Stimulated activated CD4-positive, alpha-beta T cell treated with anti-CD3 and anti-CD28 coated beads, TNF-alpha, amount 100 ng/mL, for 1 hour (primary cell): ENCODE measurements at places on chromosomes 16 and 17.
A peak's percentile ranks its signal among the peaks of the same experiment; 100 is the strongest.

DNA sequence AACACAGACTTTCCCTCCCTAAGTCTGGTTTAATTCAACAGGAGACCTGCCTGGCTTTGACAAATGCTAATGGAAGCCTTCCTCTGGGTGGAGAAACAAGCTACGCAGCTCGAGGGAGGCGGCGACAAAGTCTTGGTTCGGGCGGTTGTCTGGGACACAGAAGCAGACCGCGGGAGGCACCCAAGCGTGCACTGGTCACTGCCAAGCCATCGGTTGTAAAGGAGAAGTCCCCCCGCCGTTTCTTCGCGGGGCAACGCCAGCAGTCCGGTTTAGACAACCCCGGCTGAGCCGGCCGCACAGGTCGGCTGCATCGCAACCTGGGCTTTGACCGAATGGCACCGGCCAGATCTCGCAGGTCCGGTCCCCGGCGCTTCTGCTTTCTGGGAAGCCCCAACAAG, 586 bp downstream of the GLYR1 start:
- DNase-seq: no peak

DNA sequence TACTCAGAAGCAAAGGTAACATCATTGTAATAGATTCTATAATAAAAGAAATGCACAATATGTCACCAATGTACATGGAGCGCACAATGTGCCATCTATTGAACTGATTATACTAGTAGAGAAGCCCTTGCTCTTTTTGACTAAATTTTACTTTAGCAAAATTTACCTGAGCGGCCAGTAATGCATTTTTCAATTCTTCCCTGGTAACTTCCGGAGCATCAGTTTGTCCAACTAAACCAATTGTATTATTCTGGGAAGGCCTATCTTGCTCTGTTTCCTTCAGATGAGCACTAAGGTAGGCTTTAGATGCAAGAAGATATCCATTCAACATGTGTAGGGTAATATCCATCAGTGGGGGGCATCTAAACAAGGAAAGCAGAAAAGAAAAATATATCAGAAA, 8.8 kb upstream of the BRIP1 start:
- DNase-seq: no peak

DNA sequence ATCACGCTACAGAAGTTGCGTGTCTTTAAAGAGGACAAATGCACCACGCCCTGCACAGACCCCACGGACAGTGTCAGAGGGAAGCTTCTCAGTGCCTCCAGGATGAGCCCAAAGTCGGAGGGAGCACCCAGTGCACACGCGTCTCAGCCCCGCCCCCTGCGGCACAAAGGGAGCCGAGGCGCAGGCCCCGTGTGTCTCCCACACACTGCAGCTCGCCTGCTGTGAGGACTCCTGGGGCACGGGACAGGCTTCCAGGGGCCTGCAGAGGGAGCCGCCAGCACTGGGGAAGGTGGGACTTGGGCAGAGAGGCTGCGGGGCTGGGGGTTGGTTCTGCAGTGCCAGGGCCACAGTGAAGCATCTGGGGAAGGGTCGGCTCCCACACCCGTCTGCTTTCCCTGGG, 77.4 kb downstream of the LMF1 start:
- no peak for DNase-seq

- no peak for DNase-seq
Measured at GRCh38 chr17:28128779-28129178, 86.3 kb downstream of the NLK start.

GRCh38 chr16:31678649-31679325, 151.1 kb downstream of the AHSP start:
- DNase-seq: no peak

DNA sequence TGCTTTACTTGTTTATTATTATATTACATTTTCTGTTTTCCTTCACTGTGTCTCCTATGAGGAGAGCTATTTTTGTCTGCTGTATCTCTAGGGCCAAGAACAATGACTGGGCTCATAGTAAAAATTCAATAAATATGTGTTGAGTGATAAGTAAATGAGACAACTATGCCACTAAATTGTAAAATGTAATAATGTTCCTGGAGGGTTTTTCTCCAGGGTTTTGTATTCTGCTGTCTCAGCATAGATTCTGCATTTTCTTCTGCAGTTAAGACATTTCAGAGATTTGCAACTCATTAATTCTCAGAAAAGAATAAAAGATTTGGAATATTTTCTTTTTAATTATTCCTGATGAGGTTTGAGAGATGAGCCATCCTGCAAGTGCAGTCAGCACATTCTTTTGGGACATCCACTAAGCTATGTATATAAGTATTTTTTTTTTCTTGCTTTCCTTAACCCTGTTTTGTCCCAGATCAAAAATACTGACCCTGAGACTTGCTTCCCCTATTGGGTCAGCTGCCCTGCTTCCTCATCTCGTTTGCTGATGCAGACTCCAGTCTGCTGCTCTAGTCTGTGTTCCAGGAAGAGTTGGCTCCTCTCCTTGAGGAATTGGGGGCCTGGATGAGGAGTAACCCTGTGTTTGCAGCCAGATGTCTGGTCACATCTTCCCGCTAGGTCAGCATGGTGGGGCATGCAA, 122.9 kb downstream of the ABCA8 start:
- no peak for DNase-seq

GRCh38 chr17:43040655-43041054, 15.6 kb downstream of the RND2 start:
- DNase-seq: no peak

- no peak for DNase-seq
Measured at GRCh38 chr16:21194771-21195301, 16.5 kb downstream of the ZP2 start.

DNA sequence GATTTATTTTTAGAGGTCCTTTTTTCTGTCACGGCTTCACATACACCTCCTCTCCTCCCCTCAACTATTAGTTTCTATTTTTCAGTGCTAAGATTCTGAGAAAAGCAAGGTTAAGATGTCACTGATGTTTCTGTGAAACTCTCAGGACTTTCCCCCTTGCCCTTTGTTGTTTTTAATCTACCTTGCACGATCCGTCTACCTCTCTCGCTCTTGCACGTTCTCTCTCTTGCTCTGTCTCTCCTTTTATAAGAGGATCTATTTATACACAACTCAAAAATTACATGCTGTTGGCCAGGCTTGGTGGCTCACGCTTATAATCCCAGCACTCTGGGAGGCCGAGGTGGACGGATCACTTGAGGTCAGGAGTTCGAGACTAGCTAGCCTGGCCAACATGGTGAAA, 43.6 kb downstream of the RPA1 start:
- no peak for DNase-seq

DNA sequence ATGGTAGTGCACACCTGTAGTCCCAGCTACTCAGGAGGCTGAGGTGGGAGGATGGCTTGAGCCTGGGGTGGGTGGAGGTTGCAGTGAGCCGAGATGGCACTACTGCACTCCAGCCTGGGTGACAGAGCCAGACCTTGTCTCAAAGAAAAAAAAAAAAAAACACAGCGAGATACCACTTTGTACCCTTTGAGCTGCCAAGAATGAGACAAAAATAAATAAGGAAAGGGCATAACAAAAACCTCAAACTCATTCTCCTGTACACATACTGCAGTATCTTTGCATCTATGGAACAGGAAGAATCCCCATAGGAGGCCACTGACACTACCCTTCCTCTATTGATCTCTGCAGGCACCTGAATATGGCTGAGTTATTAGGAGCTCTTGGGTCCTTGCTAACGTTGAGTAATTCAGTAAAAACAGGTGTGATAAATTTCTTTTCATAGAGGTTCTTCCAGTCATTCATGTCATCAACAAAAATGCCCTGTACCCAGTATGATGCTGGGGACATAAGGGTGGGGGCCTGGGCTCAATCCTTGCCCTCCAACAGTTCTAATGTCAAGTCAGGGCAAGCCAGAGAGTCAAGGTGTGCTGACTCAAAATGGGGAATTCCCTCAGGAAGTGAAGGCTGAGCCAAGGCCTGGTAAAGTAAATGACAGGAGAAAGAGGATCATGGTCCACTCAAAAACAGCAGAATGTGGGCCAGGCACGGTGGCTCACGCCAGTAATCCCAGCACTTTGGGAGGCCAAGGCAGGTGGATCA, 26.9 kb downstream of the RANBP10 start:
- no peak for DNase-seq

DNA sequence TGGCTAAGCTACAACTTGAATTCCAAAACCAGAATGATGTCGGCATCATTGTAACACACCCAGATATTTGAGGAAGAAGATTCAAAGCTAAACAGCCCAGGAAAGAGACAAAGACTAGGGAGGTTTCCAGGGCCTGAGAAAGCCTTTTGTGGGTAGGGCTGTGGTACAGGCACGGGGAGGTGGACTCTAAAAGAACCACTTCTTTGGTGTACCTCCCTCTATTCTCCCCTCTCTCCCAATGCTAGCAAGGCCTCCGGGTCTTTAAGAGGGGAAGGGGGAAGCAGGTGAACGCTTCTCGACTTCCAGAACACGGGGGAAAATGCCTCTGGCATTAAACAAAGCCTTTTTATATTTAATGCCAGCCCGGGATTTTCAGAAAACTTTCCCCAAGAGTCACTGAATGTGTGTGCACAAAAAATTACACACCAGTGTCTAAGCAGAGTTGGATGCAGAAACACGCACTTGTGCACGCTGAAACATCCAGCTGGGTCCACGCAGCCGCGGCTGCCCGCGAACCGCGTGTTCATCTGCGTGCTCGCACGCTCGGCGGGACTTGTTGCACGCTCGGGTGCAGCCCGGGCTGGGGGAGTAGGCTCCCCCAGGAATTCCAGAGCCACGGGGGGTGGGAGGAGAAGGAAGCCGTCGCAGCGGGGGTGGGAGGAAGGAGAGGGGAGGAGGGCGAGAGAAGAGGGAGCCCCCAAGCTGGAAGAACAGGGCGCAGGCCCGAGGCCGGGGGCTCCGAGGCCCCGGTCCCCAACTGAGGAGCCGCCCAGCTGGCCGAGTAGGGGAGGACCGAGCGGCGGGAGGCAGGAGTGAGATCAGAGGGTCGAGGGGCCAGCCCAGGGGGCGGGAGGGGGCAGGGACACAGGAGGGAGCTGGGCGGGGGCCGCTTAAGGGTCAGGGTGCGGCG, 20.1 kb upstream of the ZNF423 start:
- DNase-seq: no peak

DNA sequence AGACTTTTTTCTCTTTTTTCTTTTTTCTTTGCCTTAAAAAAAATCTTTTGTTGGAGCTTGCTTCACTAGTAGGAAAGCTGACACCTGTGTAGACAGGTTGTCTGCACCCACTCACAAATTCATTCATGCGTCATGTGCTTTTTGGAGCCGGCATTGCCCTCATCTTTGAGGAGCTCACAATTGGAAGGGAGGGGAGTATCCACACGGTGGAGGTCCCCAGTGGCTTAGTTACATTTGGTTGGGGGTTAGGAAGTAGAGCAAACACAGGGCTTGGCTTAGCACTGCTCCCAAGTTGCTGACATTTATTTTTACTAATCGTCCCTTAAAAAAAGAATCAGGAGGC, 18.7 kb upstream of the MEIOB start:
- no peak for DNase-seq

DNA sequence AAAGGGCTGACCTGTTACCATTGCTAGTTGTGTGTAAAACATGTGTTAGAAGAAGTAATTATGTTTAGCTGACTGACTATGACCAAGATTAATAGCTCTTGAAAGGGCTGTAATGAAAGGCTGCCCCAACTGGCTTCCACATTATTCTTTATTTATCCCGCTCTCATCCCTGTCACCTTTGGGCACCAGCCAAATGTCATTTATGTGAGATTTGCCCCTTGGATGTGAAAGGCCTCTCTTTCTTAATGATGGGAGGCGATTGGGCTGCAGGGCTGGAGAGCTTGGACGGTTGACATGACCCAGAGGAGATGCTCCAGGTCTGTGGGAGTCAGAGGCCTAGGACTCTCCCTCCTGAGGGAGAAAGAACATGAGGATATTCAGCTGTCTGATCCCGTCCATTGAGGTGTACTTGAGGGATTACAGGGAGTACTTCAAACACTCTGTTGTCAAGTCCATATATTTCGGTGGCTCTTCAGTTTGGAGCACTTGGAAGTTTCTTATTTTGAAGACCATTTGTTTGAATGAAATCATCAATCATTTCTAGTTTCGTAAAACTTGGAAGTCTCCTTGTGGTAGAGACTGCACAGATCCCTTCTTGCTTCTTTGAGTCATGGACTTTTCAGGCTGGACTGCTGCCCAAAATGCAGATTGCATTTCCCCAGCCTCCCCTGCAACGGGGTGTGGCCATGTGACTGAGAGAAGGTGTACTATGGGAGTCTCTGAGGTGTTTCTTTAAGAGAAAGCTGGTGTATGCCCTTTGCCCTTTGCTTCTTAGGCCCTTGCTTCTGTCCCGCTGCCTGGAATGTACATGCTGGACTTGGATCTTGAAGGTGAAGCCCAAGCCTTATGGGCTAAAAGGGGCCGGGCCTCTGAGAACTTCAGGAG, 51.3 kb downstream of the FTO start:
- no peak for DNase-seq

- no peak for DNase-seq
Measured at GRCh38 chr17:48612854-48613691, 2.0 kb downstream of the HOXB8 start.

- DNase-seq: peak; percentile 26
Measured at GRCh38 chr17:77542551-77543490, 402.1 kb downstream of the SEC14L1 start.

DNA sequence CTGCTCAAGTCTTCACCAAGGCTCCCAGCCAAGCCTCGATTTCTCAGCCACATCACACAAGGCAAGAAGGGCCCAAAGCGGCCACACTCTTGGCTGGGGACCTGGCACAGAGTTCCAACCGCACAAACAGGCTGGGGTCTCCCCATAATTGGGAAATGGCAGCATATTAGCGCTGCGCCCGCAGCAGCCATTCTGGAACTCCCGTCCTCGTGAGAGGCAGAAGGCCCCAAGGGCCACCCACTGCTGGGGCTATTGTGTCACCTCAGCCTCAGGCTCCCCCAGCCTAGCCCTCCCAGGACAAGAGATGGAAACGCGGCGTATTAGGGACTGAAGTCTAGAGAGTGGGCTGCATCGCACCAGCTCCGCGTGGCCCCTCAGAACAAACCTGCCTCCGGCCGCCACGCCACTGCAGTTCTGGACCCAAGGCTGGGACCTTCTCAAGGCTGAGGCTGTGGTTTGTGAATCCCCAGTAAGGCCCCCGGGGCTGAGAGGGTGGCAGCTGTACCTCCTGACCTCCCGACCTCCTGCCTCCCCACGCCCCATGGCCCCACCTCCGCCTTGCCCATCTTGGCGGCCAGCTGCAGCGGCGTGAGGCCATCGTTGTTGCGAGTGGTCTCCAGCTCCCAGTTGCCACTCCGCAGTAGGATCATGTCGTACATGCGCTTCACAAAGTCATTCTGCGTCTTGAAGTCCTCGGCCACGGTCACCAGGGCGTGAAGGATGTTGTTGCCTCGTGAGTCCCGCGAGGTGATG, 25.3 kb downstream of the TRPV3 start:
- no peak for DNase-seq
